ENCODE measurements at places on chromosomes 7 and 10.

- DNase-seq = peak; percentile 37
These were observed 324.6 kb downstream of the ATRNL1 start for GRCh38 chr10:115417585-115418265.

GRCh38 chr10:75122505-75122904 lies 11.0 kb downstream of the SAMD8 start:
- no peak for DNase-seq

- DNase-seq = no peak
These were observed 78.9 kb downstream of the ADAM12 start for GRCh38 chr10:126309228-126309883.

DNA sequence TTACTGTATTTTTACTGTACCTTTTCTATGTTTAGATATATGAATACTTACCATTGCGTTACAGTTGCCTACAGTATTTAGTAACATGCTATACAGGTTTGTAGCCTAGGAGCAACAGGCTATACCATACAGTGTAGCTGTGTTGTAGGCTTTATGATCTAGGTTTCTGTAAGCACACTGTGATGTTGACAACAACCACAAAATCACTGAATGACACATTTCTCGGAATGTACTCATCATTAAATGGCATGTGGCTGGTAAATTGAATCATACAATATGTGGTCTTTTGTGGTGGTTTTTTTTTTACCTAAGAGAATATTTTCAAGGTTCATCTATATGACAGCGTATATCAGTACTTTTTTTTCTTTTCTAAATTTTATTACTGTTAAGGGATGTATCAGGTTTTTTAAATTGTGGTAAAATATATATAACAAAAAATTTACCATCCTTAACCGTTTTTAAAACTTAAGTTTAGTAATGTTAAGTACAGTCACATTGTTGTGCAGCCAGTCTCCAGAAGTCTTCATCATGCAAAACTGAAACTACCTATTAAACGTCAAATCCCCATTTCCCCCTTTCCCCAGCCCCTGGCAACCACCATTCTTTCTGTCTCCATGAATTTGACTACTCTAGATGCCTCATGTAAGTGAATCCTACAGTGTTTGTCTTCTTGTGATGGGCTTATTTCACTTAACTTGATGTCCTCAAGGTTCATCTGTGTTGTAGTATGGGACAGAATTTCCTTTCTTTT lies 21.5 kb downstream of the BTAF1 start:
- DNase-seq = no peak

DNA sequence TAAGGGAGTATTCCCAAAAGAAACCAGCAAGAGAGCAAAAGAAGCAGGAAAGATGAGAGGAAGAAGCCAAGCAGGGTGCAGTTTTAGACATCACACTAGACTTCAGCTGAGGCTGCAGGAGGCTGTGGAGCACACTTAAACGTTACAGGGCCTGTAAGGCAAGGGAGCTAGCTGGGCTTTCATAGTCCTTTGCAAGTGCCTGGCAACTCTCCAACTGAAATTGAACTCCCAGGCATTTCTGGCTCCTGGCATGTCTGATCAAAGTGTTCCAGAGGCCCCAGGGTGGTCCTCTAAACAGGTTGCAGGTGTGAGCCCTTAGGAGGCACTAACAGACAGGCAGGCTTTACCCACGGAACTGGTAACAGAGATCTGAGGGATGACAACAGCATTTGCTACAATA lies 750.2 kb downstream of the XPNPEP1 start:
- DNase-seq = no peak

GRCh38 chr10:44938956-44939355 lies 20.6 kb upstream of the RASSF4 start:
- DNase-seq = no peak

DNA sequence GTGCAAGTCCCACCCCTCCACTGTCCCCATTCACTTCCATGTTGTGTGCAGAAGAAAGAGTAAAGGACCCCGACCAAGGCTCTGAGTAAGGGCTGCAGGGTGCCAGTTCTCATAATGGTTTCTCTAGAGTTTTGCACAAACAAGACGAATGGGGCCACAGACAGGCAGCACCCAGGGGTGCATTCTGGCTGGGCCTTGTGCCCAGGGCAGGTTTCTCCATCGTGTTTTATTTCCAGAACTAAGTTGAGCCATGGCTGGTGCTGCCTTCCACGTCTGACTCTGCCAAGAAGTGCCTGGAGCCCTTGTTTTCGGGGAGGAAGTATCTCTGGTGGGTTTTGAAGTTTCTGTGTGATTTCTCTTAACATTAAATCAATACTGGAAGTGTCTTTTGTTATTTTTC lies 95.0 kb upstream of the SDK1 start:
- DNase-seq = no peak

DNA sequence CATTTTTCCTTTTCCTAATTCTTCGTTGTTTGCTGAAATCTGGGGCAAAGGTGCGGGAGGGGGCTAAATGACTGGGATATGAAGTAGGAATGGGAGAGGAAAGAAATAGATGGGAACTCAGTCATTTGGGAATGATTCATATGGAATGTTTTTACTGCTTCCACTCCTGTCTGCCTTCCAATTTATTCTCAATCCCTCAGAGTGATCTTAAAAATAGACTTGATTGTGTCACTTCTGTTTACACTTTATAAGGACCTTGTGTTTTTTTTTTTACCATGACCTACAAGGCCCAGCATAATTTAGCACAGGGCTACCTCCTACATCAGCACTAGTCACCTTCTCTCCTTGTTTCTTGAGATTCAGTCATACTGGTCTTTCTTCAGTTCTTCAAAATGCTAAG lies 97.9 kb downstream of the PTEN start:
- DNase-seq = no peak

GRCh38 chr10:85858776-85859515 lies 507.6 kb downstream of the GRID1 start:
- no peak for DNase-seq

DNA sequence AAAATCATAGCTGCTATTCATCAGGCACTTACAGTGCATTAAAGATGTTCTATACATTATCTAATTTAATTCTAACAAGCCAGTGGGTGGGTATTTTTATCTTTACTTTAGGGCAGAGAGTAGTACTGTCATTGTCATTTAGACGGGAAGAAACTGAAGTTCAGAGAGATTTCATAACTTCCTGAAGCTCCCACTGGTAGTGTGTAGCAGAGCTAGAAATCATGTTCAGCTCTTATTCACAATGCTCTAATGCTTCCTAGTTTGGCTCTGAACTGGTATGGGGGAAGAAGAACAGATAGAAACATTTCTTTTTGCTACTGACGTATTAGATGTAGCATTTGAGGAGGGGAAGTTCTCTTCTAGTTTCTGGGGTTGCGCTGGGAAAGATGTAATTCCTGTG lies 116.7 kb downstream of the CYP26A1 start:
- DNase-seq = no peak

DNA sequence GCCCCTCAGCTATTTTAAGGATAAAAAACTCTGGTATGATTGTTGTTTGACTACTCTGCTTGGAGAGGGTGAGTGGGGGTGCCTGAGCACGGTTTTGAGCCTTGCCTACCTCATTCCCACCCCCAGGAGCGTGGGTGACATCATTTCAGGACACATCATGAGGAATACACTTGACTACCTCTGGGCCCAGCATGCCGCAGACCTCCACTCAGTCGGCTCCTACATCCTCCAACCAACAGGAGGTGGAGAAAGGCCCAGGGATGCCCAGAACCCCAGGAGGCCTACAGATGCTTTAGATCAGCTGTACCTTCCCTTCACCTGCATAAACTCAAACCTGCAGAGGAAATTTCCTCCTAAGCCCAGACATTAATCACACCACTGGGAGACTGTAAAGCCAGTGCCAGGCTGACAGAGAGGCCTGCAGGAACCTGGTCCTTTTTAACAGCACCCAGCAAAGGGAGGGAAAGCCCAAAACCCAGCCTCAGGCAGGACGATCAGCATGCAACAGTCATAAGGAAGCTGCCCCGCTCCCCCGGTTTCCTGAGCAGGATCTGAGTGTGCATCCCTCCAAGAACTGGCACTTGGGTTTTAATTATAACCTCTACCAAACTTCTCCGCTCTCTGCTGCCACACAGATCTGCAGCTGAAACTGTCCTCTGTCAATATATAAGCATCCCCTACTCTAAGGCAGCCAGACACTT lies 61.7 kb upstream of the ZNRF2 start:
- DNase-seq = no peak

GRCh38 chr10:672992-673391 lies 16.5 kb downstream of the DIP2C start:
- DNase-seq = no peak

DNA sequence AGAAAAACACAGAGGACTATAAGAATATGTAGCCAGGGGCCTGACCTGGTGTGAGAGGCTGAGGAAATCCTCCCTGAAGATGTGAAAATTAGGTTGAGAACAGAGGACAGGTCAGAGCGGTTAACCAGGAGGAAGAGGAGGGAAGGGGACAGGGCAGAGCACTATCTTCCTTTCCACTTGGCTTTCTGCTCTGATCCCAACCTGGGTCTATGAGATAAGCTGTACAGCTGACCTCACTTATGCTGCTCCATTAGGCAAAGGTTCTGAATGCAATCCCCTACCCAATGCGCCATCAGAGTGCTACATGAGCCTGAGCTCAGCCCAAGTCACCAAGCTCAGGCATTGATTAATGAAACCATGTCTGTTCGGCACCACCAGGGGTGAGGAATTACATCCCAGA lies 10.5 kb downstream of the LIPA start:
- no peak for DNase-seq

DNA sequence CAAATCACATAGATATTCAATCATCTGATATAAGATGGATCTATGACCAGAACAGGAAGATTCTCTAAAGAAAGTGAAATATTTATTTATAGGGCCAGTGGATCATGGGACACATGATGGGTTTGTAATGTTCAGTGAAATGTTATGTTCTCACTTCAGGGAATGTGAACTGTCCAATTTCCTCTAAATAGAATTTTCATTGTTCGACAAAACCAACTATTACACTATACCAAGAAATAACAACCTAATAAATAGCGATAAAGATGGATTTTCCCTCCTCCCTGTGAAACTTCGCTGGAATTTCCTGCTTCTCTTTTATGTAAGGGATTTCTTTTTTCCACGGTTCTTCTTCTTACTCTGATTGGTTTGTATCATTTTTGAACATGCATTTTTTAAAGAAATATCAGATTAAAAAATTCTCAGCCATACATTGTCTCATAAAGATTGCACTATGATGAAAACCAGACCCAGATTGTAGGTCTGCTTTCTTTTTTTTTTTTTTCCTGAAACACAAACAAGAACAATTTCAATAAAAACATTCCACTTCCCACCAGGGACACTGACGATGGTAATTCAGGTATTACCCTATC lies 139.8 kb upstream of the ZEB1 start:
- no peak for DNase-seq

GRCh38 chr7:37149051-37149772 lies 299.5 kb downstream of the ELMO1 start:
- DNase-seq = peak; percentile 18

DNA sequence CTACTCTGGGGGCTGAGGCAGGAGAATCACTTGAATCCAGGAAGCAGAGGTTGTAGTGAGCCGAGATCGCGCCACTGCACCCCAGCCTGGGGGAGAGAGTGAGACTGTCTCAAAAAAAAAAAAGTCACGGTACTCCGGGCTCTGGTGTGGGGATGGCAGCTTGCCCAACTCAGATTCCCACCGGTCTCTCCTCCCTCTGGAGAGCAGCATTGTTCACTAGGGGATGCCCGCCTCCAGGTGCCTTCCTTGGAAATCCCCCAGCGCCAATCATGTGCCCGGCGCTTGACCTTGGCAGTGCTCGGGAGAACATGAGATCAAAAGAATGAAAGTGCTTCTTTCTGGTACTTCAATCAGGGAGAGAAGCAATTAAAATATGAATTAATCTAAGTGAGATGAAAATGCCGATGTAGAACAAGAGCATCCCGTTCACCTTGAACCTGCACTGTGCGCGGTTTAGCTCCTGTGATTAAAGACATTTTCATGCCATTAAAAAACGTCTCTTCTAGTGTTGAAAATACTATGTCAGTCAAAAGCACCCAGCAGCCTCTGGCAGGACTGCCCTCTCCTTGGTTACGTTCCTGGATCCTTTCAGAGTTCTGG lies 1127.3 kb upstream of the AUTS2 start:
- no peak for DNase-seq

DNA sequence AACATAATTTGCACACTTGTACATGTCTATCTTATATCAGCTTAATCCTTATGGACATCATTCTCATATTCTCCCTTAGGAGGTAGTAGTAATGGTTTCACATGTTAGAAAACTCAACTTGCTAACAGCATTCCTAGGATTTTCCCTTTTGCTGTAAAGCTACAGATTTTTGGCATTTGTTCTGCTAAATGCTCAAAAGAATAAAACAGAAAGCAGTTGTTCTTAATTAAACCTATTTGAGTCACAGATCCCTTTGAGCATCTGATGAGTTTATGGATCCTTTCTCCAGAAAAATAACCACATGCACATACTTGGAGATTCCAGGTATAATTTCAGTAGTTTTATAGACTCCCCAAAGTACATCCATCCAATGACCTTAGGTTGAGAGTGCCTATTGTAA lies 122.9 kb upstream of the BET1 start:
- no peak for DNase-seq

- no peak for DNase-seq
These were observed 43.9 kb downstream of the GRK5 start for GRCh38 chr10:119251315-119251708.

DNA sequence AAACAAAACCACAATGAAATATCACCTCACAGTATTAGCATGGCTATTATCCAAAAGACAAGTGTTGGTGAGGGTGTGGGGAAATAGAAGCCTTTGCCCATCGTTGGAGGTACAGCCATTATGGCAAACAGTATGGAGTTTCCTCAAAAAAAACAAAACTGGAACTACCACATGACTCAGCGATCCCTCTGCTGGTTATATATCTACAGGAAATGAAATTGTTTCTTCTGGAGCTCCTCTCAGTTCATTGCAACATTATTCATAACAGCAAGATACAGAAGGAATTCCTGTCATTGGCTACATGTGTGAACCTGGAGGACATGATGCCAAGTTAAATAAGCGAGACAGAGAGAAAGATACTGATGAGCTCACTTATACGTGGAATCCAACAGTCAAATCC lies 2.4 kb upstream of the UBE3C start:
- no peak for DNase-seq

- no peak for DNase-seq
These were observed 196.5 kb downstream of the ACTR3B start for GRCh38 chr7:152956006-152956405.

DNA sequence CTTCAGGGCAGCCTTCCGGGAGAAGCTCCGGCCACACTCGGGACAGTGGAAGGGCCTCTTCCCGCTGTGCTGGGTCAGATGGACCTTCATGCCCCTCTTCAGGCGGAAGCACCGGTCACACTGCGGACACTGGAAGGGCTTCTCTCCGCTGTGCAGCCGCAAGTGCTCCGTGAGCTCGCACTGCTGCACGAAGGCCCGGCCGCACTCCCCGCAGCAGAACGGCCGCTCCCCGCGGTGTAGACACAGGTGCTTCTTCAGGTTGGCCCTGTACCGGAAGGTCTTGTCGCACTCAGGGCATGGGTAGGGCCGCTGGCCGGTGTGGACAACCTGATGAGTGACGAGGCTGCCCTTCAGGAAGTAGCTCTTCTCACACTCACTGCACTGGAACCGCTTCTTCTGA lies 14.2 kb upstream of the ZNF786 start:
- no peak for DNase-seq

All from GM13977 (cell line).